Activated naive CD8-positive, alpha-beta T cell treated with anti-CD3 and anti-CD28 coated beads, Interleukin-2, amount 10 ng/mL, durations not matched to agents 7 days and 5 days (primary cell): ENCODE measurements at places on chromosomes 1 and 21.
A peak's percentile ranks its signal among the peaks of the same experiment; 100 is the strongest.

GRCh38 chr1:207048041-207048440, 3.0 kb downstream of the YOD1 start:
- no peak for DNase-seq

DNA sequence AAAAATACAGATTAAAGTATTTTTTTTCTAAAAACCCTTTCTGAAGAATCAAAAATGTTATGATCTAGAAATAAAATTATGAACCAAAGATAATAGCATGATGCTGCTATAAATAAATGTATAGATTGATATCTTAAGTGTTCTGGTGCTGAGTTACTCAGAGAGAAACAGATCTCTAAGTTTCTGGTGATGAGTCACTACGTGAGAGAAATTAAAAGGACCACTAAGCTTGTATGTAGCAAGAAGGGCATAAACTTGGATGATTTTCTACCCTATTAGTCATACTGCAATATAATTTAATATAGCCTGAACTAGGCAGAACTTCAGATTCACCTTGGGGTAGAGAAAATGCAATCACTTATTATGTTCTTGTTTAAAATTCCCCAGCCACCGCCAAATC, 514.8 kb downstream of the AMY1C start:
- DNase-seq: no peak

DNA sequence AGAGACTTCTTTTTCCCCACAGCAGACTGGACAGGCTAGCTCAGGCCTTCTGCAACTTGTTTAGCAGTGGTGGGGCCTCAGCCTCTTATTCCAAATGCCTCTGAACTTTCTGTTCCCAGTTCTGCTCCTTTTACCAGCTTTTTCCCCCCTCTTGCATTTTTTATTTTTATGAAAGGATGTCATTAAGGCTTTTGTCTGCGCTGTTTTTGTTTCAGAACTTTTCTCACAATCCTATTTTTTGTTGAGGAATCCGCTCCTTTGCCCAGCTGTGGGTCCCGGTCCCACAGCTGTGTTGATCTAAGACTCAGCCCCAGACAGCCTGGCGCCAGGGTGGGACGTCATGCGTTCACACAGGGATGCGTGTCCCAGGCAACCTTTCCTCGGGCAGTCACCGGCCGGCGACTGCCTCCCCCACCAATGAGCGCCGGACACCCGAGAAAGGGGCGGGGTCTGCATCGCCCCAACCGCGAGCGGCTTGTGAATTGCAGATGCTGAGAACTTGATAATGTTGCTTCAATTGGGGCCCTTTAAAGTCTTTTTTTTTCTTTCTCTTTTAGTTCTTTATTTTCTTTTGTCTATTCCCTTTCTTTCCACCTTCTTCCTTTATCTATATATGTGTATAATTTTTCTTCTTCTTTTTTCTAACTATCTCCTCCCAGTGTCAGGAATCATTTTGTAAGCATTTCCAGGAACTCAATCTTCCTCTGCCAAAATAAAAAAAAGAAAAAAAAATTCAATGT, 3.0 kb upstream of the ID3 start:
- DNase-seq: peak; percentile 49

DNA sequence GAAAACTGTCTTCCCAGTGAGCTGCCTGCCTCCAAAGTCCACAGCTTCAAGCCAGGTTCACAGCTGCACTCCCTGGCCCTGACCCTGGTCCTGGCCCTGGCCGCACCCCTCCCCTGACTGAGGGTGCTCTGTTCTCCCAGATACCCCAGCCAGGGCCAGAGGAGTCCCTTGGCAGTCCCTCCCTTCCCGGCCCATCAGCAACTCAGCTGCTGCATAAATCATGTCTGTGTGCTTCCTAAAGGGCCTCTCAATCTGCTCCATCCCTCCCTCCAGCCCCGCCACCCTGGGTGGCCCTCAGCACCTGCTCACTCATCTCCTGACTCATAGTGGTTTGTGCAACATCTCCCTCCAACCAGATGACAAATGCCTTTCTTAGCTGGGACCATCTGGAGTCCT, 24.8 kb upstream of the C1orf174 start:
- no peak for DNase-seq

DNA sequence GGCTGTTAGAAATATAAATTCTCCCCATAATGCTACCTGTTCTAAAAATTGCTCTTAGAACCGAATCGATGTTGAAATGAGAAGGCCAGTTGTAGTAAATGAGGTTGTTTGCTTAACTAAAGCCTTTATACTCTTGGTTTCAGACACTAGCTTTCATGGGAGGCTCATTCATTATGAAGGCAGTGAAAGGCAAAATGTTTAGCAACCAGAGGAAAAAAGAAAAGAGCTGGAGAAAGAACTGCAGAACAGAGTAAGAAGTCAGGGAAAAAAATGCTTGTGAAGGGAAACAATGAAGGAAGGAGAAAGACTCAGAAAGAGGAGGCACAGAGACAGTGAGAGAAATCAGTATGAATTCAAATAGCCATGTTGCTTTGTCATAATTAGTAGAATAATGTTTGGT, 128.2 kb downstream of the ATP5PO start:
- no peak for DNase-seq
